Gastroesophageal sphincter (tissue), 4 donors: ENCODE measurements at places on chromosomes 3 and 15. TPM values are rescaled to one million over a fixed set of nuclear protein-coding genes. Genes with fewer than 3 reads are reported as not detected.
A peak's percentile ranks its signal among the peaks of the same experiment; 100 is the strongest.

DNA sequence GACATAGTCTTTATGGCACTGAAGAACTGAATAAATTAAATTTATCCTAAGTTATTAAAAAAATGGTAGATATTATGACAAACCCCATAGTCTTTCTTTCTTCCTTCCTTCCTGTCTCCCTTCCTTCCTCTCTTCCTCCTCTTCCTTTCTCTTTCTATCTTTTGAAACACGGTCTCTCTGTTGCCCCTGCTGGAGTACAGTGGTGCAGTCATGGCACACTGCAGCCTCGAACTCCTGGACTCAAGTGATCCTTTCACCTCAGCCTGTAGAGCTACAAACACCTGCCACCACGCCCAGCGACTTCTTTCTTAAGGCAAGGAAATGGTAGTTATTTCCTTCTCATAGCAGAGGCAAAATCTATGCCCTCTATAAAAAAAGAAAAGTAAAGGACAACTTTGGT, 354.6 kb downstream of the GAP43 start:
- ATAC-seq, result no peak

DNA sequence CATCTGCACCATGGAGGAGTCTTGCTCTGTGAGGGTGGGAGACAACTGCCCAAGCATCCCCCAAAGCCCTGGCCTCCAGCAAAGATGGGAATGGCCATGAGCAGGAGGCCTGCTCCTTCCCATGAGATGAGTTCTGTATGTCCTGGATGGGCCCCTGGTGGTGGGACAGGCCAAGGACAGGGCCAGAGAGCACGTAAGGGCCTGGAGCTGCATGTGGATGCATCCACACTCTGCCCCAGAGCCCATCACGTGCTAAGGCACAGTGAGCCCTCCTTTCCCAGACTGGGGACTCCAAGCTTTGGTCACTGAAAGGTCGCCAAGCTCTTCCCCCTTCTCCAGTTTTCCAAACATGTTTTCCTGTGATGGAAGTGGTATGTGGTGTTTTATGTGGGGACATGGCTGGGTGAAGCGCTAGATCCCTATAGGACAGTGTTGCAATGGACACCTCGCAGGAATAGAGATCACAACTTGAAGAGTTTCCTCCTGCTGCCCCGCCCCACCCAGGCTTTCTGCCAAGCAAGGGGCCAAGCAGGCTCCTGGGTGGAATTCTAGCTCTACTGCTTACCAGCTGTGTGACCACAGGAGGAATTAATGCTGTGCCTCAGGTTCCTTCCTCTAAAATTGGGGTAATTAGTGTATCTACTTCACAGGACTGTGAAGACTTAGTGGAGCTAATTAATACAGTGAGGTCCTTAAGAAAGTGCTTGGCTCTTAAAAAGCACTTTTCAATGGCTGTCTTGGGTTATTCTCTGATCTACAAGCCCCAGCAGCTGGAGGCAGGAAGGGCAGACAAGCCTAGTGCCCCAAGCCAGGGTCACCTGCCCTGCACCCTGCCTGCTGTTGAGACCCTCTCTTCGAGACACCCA, 106.4 kb upstream of the RPL32 start:
- ATAC-seq, result peak; percentile 50

TGM5 gene
- 0.58 TPM for total RNA-seq

DNA sequence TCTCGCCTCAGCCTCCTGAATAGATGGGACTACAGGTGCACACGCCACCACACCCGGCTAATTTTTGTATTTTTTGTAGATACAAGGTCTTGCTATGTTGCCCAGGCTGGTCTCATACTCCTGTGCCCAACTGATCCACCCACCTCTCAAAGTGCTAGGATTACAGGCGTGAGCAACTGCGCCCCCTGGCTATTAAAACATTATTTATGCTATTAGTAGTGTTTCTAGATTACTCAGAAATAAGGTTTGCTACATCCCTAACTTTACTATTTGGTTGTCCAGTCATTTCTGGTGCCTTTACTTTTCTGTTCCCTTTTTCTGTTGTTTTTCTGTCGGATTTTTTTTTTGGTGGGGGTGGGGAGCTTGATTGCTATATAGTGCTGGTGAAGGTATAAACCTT, 393.6 kb upstream of the TPM1 start:
- ATAC-seq, result no peak

LMAN1L gene
- total RNA-seq, result not detected

CLEC3B gene
- 66.4 TPM for total RNA-seq

DNA sequence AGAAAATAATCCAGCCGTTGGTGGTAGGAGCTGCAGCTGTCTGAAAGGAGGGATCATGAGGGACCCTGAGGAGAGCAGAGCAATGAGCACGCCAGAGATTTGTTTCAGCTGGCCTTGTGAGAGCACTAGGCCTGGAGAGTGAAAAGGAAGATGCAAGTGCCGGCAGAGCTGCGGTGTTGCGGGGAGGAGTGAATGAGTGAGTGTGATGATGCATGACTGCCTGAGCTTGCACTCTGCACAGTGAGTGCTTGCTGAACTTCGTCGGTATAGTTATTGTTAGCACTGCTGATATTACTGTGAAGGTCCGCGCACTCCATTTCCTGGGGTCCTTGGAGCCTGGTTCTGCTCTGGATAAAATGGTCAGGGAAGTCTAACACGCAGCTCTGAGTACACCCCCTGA, 23.2 kb downstream of the EIF1B start:
- ATAC-seq, result no peak

DNA sequence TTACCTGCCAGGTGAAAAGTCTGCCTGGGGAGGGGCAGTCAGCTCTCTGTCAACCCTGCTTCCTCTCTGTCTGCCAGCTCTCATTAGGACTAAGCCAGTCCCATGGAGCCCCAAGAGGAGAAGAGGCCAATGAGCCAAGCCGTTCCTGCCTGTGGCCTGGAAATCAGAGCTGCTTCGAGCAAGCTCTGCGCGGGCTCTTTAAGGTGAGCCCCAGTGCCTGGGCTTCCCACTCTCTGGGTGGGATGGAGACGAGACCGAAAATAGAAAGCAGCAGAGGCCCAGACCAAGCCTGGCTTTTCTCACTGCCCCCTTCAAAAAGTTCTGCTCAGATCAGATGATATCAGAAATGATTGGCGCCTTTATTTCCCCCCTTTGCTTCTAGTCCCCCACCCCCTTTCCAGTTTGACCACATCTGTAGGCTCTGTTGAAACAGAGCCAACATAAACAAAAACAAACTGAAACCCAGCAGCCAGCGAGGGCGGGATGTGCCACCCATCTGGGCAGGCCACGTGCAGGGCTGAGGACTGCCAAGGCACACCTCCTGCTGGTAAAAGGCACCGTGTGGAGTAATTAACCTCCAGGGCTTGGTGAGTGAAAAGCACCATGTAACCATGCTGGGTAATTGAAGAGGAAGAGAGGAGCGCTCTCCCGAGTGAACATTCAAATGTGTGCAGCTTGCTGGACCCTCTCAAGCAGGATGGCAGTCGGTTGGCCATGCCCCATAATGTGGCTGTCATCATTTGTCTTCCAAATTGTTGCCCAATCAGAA, 471.0 kb upstream of the PROK2 start:
- ATAC-seq, result peak; percentile 60

- ATAC-seq, result no peak
Observed at GRCh38 chr15:43463507-43463906, 29.4 kb downstream of the TP53BP1 start.

HHATL gene
- total RNA-seq, result 1.2 TPM

CLDN18 gene
- total RNA-seq, result not detected

GRCh38 chr3:17629400-17629799, 113.0 kb downstream of the TBC1D5 start:
- ATAC-seq, result no peak

- peak; percentile 91 for ATAC-seq
Observed at GRCh38 chr15:45118131-45118588, 4.0 kb downstream of the DUOXA2 start.

ABHD17C gene
- total RNA-seq, result 1.4 TPM

DNA sequence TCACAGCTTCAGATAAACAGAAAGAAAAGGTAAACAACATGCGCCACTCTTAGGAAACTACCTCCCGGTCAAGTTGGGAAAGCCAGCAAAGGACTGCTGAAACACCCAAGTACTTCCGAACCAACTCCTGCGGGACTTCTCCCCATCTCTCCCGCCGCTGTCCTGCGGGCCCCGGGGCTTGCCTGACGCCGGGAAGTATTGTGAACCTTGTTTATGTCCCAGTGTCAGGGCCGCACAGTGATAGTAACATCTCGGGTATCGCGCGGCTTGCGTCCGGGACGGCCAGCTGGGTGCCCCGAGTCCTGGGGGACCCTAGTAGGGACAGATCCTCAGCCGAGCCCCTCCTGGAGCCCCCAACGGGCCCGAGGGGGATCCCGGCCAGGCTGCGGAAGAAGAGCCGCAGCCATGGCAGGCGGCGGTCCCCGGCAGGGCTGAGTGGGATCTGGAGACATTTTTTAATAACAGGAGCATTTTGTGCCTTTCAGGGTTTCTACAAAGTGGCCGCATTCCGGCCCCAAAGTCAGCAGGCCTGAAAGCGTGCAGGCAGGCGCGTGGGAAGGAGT, 756 bp downstream of the CLPX start:
- ATAC-seq, result peak; percentile 18

NEIL1 gene
- total RNA-seq, result 28.4 TPM

FES gene
- 40.1 TPM for total RNA-seq

DNA sequence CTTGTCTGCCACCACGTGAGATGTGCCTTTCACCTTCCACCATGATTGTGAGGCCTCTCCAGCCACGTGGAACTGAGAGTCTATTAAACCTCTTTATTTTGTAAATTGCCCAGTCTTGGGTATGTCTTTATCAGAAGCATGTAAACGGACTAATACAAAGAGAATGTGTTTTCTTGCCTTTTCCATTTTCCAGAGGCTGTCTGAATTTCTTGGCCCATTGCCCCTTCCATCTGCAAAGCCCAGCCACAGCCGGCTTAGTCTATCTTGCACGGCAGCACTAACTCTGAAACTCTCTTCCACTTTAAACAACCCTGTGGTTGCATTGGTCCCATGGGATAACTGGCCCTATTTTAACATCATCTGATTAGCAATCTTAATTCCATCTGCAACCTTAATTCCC, 215.3 kb downstream of the LRTM1 start:
- ATAC-seq, result no peak

DNA sequence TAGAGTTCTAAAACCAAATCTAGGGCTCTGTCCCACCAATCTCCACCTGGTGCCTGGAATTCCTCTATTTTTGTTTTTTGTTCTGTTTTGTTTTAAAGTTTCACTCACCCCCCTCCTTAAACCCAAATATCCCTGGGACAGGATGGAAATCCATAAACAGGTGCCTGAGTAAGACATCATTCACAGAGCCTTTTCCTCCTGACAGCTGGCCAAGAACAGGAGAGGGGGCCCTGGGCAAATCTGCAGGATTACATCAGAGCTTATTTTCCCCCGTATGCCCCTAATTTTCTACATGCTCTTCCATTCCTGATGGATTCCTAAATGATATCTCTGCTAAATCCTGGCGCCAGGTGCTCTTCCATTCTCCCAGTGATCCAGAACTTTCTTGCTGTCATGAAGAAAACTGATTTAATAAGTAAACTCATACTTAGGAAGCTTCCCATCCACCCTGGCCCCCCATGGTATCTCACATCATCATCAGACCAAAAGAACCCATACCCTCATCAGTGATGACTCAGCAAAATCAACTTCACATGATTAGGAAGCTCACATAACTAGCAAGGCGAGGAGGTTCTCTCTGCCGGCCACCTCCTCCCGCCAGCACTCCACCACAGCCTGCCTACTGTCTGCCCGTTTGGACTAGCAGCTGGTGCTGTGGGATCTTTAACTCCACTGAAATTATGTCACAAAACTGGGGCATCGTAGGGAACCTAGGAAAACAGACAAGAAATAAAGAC, 61.0 kb downstream of the LIPC start:
- no peak for ATAC-seq

- ATAC-seq, result no peak
Observed at GRCh38 chr15:52218816-52219215, 27.6 kb upstream of the GNB5 start.

- no peak for ATAC-seq
Observed at GRCh38 chr3:32956750-32957570, 5.5 kb downstream of the CCR4 start.
